Retinal pigment epithelial cell (primary cell): ENCODE measurements at places on chromosomes 4 and X.
A peak's percentile ranks its signal among the peaks of the same experiment; 100 is the strongest.

- no peak for DNase-seq
These were observed 295.9 kb upstream of the NRK start for GRCh38 chrX:105526431-105526830.

GRCh38 chrX:131729295-131729694 lies 185.4 kb downstream of the OR13H1 start:
- peak; percentile 30 for DNase-seq

GRCh38 chr4:121688701-121689100 lies 8.1 kb downstream of the ANXA5 start:
- DNase-seq, result no peak

DNA sequence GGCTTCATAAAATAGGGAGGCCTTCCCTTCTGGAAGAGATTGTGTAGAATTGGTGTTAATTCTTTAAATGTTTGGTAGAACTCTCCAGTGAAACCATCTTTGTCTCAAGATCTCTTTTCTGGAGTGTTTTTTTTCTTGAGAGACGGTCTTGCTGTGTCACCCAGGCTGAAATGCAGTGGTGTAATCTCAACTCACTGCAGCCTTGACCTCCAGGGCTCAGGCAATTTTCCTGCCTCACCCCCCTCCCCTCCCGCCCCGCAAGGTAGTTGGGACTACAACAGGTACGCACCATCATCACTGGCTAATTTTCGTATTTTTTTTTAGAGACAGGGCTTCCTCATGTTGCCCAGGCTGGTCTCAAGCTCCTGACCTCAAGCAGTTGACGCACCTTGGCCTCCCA lies 12.1 kb downstream of the SMS start:
- DNase-seq, result no peak

DNA sequence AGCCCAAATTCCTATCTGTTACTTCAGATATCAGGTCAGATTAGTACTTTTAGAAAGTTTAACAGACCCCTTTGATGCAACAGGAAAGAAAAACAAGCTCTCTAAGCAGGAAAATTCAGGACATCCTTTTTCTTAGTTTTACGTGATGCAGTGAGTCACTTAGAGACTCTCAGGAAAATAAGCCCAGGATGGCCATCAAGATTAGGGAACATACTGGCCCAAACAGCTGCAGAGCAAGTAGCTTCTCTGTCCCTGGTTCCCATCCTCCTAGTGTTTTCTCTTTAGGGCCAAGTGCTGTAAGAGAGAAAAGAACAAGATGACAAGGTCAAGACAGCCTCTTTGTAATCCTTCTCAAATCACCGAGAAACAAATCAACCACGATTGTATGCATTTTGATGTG lies 219.1 kb downstream of the ZNF674 start:
- no peak for DNase-seq
